ENCODE measurements at places on chromosomes 1 and 21.

DNA sequence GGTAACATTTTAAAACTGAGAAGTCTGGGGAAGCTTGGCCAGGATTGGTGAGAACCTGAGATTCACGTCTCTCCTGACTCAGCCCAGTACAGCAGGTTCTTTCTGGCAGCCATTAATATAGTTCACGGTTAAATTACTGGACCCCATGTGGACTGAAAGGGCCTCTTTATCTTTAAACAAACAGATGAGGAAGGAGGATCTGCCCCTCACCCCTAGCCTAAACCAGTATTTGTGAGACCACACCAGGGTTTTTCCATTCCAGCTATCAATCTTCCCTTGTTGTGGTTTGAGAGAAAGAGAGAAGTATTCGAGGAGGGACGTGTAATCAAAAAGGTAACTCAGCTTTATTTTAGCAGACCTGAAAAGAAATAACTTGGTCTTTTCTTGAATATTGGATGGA, 137.1 kb downstream of the PROX1 start:
- no peak for DNase-seq

DNA sequence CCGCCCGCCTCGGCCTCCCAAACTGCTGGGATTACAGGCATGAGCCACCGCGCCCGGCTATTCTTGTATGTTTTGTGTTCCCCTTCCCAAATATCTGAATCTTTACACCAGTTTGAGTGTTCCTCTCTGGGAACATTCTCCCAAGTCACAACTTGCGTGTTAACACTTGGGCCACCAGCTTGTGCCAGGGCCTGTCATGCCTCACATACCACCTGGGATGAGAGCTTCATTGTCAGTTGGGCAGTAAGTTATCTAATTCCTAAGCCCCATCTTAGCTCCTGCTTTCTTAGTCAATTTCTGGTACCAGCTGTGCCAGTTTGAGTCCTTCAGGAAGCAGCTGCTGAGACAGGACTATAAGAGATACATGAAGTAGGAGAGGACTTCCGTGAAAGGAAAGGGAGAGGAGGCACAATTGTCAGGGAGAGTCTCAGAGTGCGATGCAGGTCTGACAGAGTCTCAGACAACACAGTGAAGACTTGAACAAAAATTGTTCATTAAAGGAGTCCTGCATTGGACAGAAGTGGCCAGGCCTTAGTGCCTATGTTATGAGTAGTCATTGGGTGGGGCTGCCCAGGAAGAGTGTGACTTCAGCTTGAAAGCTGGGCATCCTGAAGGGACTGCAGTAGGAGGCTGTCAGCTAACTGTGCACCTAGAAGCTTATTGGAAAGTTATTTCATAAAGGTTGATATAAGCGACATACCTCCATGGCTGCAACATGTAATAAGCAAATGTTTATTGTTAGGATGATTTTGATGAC, 17.3 kb downstream of the ZFYVE9 start:
- DNase-seq, result no peak

DNA sequence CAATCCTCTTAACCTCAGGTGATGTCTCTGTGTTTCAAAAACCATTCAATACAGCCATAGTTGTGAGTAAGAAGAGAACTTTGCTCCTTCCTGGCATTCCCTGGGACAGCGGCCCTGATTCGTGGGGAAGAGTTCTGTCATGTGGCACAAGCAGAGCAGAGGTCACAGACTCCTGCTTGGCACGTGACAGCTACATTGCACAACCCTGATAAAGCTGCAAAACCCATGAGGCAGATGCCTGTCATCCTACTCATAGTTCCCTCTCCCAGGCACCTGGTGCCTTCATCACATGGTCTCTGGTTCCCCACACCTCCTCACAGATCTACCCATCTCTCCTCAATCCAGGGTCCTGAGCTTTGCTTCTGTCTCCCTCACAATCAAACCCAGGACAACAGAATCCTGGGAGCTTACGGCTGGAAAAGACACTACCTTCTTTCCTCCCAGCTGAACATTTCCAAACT, 70.8 kb downstream of the PLPP3 start:
- peak; percentile 21 for DNase-seq

- no peak for DNase-seq
Measured at GRCh38 chr1:84973498-84974334, 23.2 kb downstream of the MCOLN2 start.

- DNase-seq, result no peak
Measured at GRCh38 chr1:103142461-103142860, 34.1 kb upstream of the COL11A1 start.

- DNase-seq, result peak; percentile 52
Measured at GRCh38 chr1:38783640-38784229, 75.8 kb downstream of the RRAGC start.

DNA sequence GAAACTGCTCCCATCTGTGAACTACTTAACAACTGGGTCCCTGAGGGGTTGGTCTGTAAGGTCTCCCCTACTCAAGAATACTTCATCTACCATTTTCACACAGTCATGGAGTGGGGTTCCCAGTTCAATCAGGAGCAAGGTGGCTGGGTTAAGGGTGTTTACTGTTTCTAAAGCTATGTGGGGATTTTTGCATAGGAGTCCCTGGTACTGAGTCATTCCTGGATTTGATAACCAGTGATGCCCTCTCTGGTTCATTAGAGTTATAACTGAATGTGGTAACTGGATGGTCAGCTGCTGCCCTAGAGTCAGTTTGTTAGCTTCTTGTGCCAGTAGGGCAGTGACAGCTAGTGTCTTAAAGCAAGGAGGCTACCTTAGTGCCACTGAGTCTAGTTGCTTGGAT, 29.4 kb upstream of the KCNJ15 start:
- DNase-seq, result no peak

DNA sequence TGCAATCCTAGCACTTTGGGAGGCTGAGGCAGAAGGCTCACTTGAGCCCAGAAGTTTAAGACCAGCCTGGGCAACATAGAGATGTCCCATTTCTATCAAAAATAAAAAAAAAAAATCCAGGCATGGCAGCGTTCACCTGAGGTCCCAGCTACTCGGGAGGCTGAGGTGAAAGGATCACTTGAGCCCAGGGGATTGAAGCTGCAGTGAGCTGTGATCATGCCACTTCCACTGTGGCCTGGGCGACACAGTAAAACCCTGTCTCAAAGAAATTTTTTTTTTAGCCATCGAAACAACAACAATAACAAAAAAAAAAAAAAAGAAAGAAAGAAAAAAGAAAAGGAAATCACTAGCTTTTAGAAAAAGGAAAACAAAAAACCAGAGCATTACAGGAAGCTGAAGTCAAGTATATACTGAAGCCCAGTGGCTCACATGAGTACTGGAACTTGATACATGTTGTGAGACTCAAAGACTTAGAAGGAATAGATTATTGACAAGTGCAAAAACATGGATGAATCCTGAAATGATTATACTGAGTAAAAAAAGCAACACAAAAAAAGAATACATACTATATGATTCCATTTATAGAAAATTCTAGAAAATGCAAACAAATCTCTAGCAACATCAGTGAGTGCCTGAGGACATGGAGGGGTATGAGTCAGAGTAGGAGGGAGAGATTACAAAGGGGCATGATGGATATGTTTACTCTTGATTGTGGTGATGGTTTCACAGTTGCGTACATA, 6.1 kb upstream of the RABGAP1L start:
- DNase-seq, result no peak

- peak; percentile 92 for DNase-seq
Measured at GRCh38 chr1:77538956-77539518, 143.4 kb downstream of the ZZZ3 start.

DNA sequence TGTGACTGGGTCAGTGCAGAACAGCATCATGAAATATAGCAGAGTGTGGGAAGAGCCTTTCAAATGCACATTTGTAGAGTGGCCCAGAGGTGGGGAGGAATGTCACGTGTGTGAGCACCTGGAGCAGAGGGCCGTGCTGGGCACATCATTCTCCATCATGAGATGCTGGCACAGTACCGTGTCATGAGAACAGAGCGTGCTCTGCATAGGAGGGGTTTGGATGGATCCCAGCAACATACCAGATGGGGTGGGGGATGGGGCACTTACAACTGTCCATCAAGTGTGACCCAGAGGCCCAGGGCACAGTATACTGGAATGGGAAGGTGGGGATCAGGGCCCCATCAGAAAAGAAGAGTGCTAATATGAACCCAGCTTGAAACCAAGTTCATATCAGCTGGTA, 182.0 kb downstream of the LMX1A start:
- no peak for DNase-seq

DNA sequence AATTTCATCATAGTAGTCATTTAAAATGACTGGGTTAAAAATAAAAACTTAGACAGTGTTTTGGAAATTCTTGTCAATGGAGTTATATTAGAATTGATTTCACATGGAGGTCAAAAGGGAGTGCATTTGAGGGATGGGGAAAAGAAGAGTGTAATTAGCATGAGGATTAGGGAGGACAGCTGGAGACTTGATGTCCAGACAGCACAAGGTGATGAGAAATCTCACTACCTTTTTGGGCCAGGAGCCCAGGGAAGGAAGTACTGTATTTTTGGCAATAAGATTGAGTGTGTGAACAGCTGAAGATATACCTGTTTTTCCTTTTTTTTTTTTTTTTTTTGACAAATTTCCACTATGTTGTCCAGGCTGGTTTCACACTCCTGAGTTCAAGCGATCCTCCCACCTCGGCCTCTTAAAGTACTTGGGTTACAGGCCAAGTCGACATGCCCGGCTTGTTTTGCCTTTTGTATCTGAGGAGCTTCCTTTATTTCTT, 163.6 kb downstream of the PAPPA2 start:
- DNase-seq, result no peak

GRCh38 chr1:50841791-50842387, 118.2 kb downstream of the FAF1 start:
- DNase-seq, result peak; percentile 38

DNA sequence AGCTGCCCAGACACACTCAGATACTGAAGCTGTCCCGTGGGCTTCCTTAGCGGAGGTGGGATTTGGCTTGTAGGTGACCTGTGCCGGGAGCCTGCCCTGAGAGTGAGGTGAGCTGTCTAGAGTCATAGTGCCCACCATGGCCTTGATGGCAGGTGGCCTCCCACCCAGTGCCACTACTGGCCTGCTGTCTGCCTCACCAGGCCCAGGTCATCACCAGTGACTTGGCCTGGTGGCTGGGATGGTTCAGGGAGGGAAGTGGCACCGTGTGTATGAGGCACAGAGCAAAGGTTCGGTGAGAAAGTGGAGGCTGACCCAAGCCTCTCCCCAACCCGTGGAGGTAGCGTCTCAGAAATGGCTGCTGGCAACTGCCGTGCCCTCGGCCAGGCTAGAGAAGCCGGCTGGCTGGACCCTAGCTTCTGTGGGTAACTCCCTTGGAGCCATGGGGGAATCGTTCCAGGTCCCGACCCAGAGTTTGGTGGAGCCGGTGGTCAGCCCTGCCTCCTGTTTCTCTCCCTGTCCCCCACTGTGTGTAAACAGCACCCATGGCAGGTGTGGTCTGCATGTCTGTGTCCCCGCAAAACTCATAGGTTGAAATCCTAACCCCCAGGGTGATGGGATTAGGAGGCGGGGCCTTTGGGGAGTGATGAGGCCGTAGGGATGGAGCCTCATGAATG, 155.4 kb upstream of the C1orf174 start:
- no peak for DNase-seq

DNA sequence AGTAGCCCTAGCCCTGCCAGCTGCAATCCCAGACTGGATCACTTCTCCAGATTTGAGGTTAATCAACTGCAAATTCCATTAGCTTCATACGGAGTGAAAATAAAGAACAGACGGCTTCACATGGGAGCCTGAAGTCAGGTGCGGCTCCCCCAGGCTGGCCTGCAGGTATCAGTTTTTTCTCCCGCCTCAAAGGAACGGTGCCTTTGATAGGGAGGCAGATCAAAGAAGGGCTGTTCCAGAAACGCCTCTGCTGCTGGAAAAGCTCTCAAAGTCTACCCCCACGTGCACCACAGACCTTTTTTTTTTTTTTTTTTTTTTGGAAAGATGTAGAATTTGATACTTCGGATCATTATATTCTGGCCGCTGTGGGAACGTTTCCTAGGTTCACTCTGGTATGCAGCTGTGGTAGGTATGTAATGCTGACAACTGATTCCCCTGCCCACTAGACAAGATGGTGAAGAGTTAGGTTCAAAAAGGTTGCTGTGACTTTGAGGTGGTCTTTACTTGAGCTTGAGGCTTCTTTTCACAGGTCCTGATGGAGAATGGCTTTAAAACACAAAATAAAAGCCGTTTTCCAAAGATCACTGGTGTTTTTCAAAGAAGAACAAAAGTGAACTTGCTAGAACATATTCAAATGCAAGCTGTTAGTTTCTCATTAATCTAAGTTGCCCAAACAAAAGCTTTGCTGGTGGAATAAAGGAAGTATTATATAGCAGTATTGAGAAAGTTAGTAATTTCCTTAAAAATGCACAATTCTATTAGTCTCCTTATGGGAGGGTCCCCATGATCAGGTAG, 189.0 kb upstream of the NFIA start:
- DNase-seq, result no peak

DNA sequence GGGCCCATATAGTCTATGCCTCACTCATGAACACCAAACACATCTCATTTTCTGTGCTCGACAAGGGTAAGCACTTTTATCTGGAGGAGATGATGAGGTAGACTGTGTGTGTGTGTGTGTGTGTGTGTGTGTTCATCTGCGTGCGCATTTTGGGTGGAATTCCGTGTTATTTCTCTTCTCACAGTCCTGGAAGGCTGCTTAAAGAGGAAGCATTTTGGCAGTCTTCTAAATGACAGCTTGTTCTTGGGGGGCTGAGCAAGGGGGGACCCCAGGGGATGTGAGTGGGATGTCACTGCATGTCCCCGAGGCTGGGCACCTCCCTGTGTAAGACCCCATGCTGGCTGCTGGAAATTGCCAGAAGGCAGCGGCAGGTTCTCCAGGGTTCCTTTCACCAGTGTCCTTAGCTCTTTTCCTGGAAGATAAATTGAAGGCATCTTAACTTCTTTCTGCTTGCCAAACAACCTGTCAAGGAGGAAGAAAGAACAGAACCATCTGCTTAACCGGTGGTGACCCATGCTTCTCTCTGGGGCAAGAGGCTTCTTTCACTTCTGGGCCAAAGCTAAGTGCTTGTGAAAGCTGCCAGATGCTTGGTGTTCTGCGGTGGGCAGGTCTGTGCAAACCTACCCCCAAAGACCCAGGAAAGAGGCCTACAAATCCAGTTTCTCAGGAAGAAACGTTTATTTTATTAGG, 9.9 kb upstream of the RD3 start:
- DNase-seq, result no peak

DNA sequence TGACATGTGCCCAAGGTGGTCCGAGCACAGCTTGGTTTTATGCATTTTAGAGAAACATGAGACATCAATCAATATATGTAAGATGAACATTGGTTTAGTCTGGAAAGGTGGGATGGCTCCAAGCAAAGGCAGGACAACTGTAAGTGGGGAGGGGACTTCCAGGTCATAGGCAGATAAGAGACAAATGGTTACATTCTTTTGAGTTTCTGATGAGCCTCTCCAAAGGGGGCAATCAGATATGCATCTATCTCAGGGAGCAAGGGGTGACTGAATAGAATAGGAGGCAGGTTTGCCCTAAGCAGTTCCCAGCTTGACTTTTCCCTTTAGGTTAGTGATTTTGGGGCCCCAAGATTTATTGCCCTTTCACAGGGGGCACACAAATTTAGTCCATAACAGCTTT, 94.2 kb upstream of the COA6 start:
- no peak for DNase-seq

- no peak for DNase-seq
Measured at GRCh38 chr1:176767714-176768136, 304.8 kb downstream of the PAPPA2 start.
